ENCODE measurements at places on chromosomes 12 and 14.
A peak's percentile ranks its signal among the peaks of the same experiment; 100 is the strongest.

DNA sequence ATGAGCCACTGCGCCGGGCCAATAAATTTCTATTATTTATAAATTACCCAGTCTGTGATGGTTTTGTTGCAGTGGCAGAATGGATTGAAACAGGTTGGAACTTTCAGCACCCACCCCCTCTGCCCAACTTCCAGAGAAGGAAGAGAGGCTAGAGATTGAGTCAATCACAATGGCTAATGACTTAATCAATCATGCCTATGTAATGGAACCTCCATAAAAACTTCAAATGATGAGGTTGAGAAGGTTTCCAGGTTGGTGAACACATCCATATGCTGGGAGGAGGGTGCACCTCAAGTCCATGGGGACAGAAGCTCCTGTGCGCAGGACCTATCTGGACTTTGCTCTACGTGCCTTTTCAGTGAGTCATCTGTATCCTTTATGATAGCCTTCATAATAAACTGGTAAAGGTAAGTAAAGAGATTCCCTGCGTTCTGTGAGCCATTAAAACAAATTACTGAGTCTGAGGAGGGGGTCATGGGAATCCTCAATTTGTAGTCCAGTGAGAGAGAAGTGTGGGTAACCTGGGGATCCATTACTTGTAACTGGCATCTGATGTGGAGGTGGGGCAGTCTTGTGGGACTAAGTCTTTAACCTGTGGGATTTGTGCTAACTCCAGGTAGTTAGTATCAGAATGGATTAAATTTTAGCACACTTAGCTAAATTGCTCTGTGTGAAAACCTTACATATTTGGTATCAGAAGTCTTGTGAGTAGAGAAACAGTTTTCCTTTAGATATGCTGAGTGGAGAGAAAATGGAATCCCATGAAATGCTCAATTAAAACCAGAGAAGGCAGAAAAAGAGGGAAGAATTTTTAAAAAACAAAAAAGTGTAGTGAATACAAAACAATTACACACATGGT is 11.7 kb upstream of the NGDN start:
- no peak for DNase-seq
- no peak overlapping the region for H3K27ac ChIP-seq
- no peaks in the 10 kb centered on the region for H3K4me1 ChIP-seq
- H3K4me3 ChIP-seq = no peak overlapping the region
- peaks cover 3% of the 10 kb centered on the region for H3K27me3 ChIP-seq
- no peaks in the 10 kb centered on the region for H3K36me3 ChIP-seq

DNA sequence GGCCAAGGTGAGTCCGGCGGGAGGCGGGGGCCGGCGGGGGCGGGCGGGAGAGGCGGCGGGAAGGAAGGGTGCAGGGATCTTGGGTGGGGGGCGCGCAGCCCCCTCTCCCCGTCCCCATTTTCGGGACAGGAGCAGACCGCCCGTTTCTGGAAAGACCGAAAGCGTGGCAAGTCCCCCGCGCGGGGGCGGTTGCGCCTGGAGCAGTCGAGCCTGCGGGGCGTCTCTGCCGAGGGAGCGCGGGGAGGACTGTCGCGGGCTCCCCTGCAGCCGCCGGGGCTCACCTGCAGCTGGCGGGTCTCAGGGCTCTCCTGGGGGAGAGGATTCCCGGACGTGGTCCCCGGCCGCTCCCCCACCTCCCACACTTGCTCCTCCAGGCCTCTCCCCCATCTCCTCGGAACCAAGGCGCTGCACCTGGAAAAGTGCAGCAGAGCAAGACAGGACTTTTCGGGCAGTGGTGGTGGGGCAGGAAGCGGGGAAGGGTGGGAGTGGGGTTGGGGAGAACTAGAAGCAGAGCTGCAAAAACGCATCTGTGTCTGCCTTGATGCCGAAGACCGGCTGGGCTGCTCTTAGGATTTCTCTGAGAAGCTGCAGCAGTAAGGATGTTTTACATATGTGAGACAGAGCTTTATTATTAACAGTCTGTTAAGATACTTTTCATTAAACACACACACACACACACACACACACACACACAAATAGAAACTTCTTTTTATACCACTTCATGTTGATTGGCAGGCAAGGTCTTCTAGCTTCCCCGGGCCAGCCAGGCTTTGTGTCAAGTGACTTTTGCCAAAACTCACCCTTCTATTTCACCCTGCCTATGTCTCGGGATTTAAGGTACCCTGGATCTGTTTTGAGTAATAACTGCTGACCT is 677 bp downstream of the C12orf75 start:
- H3K4me3 ChIP-seq = peak overlapping the region; percentile 43
- peaks cover 54% of the 10 kb centered on the region for H3K4me1 ChIP-seq
- no peaks in the 10 kb centered on the region for H3K36me3 ChIP-seq
- DNase-seq = peak; percentile 42
- H3K27ac ChIP-seq = peak overlapping the region; percentile 72

DNA sequence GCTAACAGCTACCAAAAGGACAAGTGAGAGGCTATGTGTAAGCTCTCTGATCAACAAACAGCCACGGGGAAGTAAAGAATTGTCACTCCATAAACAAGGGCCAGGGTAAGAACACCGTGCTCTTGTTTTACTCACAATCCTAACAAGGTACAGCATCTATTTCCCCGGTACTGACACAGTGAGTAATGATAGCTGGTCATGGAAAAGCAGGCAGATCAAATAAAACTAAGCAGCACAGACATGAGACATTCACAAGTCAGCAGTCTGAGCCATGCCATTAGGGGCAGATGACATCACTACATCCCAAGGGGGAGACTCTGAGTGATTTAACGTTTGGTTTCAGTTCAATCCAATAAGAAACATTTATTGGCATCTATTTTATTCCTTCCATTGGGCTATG is 54.4 kb downstream of the ARL6IP4 start:
- DNase-seq = no peak
- H3K4me3 ChIP-seq = no peak overlapping the region
- H3K27ac ChIP-seq = no peak overlapping the region
- peaks cover 9% of the 10 kb centered on the region for H3K4me1 ChIP-seq
- H3K27me3 ChIP-seq = no peaks in the 10 kb centered on the region

GRCh38 chr12:78651755-78652154 is 212.8 kb upstream of the SYT1 start:
- no peak for DNase-seq
- H3K27ac ChIP-seq = no peak overlapping the region
- no peaks in the 10 kb centered on the region for H3K27me3 ChIP-seq
- H3K36me3 ChIP-seq = no peaks in the 10 kb centered on the region
- no peak overlapping the region for H3K4me3 ChIP-seq

GRCh38 chr12:123278101-123278627 is 6.5 kb upstream of the CDK2AP1 start:
- no peak overlapping the region for H3K27ac ChIP-seq
- no peaks in the 10 kb centered on the region for H3K27me3 ChIP-seq
- no peak for DNase-seq
- no peaks in the 10 kb centered on the region for H3K36me3 ChIP-seq

GRCh38 chr12:111434680-111435338 is 29.1 kb downstream of the SH2B3 start:
- peak; percentile 91 for DNase-seq
- peaks cover 95% of the 10 kb centered on the region for H3K4me1 ChIP-seq
- H3K27me3 ChIP-seq = no peaks in the 10 kb centered on the region

GRCh38 chr14:86530457-86530856 is 1000.5 kb downstream of the FLRT2 start:
- no peak for DNase-seq
- no peaks in the 10 kb centered on the region for H3K27me3 ChIP-seq
- H3K4me3 ChIP-seq = no peak overlapping the region
- H3K36me3 ChIP-seq = no peaks in the 10 kb centered on the region

All from CD4-positive, alpha-beta memory T cell (primary cell).